ENCODE measurements at places on chromosomes 3 and 15.

DNA sequence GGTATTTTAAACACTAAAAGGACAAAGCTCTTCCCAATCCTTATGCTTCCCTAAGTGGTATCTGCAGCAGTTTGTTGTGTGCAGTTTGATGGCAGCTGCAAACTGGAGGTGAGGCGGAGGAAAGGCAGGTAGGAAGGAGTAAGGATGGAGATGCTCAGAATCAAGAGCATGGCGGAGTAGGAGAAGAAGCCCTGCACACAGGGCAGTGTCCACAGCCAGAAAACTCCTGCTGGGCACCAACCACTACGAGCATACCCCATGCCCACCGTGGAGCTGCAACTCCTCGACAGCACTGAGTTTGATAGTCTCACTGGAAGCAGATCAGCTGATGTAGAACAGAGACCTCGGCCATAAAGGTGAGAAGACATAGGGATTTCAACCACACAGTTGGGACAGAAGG lies 30.3 kb upstream of the ESYT3 start:
- DNase-seq: no peak

DNA sequence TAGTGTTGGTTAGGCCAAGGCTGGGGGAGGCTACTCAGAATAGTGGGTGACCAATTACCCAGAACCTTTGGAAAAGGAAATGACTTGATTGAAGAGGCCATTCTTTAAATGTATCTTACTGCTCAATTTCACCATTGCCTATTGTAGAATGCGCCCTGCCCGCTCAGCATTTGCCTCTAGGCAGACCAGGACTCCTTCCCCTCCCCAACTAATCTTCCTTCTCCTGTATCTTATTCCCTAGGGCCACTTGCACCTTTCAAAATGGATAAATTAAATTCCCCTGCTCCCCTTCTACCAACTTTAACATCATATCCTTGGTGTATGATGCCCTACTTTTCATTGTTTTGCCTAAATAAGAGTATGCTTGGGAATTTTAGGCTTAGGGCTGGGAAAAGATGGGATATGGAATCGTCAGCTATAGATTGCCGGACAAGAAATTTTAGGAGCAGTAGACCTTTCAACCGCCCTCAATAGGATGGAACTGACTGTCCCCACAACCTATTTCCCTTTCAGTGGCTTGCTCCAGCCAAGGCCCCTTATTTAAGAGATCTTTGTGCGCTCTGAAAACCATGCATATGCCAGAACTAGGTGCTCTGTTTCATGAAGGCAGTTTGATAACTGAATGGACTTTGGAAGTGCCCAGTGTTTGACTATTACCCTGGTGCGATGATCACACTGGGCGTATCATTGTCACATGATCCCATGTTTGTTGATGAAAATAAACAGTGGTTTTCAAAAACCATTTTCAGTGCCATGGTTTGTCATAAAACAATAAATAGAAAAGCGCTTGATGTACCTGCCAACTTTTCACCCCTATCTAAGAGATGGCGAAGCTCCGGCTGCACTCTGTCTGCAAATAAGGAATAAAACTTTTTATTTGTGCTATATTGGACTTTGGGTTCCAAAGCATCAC lies 74.3 kb upstream of the TSEN2 start:
- no peak for DNase-seq

DNA sequence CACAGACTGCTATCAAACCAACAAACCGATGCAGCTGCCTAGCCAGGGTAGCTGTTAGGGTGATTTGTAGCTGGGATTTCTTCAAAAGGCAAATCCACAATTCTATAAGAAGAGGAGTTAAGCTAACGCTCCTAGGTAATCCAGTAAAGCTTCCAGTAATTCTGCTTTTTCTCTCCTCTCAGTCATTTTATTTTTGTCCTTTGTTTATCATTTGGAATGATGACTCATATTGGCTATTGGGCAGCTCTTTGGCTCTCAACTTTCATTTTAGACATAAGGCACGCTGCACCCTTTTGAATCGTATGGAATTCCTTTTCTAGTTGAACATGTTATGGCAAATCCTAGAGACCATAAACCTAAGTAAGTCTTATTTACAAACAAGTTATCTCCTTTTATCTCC lies 53.2 kb upstream of the PPARG start:
- DNase-seq: no peak

GRCh38 chr15:52808441-52808840 lies 18.3 kb upstream of the ONECUT1 start:
- no peak for DNase-seq

DNA sequence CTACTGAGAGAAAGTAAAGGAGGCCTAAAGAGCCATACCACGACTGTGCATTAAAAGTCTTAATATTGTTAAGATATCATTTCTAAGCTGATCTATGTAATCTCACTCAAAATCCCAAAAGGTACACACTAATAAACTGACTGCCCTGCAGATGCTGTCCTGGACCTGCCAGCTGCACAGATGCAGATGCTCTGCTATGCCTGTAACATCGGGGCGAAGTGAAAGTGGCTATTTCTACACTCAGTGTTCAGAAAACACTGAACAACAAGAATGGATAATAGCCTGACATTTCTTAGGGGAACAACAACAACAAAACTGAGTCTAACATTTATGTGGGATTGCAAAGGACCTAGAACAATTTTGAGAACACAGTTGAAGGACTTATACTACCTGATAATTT lies 31.9 kb downstream of the RAD18 start:
- no peak for DNase-seq

DNA sequence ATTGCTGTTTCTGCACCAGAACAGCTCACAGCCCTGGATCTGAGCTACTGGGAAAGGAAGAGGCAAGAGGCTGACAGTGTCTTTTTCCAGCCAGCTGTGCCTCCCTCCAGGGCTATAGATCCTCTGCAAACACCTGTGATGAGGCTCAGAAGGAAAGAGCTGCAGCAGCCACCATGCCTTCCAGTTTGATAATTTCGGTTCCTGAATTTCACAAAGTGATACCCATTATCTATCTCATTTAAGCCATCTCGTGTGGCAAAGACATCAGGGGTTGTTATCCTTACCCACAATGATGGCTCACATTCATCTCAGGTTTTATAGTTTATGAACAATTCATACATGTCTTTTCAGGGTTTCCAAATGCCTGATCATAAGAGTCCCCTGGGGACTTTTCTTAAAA lies 1.8 kb upstream of the LARP6 start:
- DNase-seq: no peak

DNA sequence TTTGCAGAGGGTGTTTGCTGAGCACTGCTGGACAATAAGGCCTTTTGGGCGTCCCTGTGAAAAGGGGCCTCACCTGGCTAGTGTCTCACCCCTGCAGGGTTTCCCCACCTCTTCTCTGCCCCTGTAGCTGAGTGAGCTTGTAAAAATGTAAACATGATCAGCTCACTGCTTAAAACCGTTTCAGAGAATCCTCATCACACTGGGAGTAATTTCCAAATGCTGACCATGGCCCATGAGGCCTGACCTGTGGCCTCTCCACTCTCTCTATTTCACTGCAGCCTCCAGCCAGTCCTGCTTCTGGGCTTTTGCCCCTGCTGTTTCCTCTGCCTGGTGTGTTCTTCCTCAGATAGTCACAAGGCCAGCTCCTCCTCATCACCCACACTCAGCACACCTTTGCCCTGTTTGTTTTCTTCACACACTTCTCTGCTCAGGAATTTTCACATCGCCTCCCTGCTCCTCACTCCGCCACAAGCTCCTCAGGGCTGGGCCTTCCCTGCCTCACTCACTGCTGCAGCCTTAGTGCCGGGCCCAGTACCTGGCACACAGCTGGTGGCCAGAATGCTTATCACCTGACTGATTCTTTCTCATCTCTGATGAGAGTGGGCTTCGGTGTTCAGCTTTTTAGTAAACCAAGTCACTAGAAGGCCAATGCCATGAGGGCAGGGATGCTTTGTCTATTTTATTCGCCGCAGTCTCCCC lies 79.3 kb upstream of the SEC13 start:
- no peak for DNase-seq

DNA sequence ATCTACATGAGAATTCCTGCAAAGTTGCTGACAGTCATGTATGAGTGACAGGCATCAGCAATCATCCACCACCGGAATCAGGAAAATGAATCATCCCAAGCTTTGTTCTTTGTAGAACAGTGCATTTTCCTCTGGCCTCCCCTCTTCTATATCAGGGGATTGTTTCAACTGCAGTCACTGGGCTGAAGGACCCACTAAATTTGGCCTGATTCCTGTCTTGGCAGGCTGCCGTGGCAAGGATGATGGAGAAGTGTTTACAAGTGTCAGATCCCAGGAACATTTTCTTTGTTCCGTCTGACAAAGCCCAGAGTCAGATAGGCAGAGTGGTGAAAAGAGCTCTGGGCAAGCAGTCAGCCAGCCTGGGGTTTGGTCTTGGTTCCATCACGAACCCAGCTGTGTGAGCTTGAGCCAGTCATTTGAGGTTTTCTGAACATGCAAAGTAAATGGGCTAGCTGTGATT lies 175.1 kb upstream of the TSC22D2 start:
- DNase-seq: no peak

GRCh38 chr3:9276761-9277370 lies 27.4 kb upstream of the SRGAP3 start:
- DNase-seq: no peak

- DNase-seq: peak; percentile 34
These were observed 3.2 kb upstream of the LSG1 start for GRCh38 chr3:194675081-194675640.

DNA sequence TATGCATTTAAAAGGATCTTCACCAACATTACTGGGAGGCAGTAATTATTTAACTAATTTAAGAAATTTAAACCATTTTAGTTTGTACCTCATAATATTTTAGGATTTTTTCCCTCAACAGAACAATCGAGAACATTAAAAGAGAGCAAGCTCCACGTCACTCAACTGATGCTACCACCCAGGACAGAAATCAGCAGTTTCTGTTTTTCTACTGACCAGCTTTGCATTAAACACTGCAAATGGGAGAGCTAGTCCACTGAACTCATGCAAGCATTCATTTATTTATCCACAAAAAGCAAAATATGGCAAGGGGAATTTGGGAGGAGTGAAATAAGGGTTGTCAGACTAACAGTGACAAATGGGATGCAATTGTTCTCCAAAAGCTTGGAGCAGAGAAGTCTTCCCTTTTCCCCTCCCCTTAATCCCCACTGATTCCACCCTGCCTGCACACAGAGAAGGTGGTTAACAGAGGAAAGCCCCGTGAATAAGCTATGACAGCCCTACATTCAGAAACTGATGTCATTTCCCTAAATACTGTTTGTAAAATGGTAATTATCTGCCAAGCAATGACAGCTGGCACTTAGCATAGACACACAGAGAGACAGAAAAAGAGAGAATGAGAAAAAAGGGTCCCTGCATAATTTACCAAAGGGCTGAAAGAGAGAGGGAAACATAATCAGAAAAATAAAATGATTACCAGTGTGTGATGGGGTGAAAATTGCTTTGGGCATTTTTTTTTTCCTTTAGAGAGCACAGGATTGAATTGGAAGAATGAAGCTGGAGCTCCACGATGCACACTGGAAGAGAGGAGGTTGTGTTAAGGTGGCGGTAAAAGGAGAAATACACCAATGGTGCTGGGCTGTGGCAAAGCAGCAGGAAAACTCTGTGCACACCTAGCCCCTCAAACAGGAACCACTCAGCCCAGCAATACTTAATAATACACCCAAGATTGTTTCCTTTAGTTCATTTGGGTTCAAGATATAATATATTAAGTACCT lies 777.4 kb downstream of the TUSC7 start:
- DNase-seq: no peak

DNA sequence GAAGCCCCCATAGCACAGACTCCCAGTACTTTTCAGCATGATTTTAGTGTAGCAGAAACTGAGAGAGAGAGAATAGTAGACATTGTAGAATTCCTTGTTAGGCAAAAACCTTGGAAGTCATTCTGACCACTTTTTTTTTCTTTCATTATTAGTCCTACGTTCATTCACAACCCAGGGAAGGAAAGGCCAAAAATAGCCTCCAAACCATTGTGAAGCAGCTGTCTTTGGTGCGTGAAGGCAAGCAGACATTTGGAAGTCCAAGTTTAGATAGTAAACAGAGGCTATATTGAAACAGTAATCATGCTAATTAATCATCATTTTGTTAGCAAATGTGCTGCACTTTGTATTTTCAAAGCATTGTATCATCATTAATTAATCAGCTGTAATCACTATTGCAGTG lies 34.5 kb downstream of the CCDC54 start:
- no peak for DNase-seq

DNA sequence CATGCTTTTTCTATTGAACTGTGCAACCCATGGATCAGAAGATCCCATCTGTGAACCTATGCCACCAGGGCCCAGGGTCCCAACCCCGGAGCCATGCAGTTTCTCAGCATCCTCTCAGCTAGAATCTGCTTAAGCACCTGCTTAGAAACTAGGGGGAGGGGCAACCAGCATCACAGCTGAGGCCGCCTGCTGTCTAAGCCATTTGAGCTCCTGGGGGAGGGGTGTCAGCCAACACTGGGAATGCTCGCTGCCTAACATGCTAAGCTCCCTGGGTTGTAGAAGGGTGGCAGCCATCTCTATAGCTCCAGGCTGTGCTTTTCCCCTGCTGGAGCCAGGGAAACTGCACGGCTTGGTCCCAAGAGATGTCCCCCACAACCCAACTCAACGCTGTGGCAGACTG lies 322.8 kb downstream of the EDEM1 start:
- no peak for DNase-seq

- DNase-seq: no peak
These were observed 328.8 kb upstream of the THBS1 start for GRCh38 chr15:39252134-39252470.

Measured in stimulated activated CD4-positive, alpha-beta T cell treated with anti-CD3 and anti-CD28 coated beads, TNF-alpha, amount 100 ng/mL, for 4 hours (primary cell).